ENCODE measurements at places on chromosomes 12 and 14.

- DNase-seq = peak; percentile 38
Observed at GRCh38 chr12:67816269-67816668, 167.7 kb downstream of the DYRK2 start.

- peak; percentile 82 for DNase-seq
Observed at GRCh38 chr12:104201238-104202001, 14.2 kb upstream of the TXNRD1 start.

DNA sequence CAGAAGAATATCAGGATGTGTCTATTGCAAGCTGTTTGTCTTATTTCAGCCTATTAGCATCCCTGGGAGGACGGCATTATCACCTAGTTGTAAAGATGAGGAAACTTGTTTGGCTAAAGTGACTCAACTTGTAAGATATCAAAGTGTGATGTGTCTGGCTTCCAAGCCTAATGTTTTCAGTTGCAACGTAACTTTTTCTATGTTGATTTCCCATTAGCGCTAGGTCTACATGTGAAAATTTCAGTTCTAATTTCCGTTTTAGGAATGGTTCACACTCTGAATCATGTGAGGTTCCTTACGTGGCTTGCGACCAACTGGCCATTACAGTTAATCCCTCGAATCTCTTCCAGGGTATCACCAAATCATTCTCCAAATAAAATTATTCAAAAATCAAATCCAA, 58.0 kb downstream of the LLPH start:
- no peak for DNase-seq

- peak; percentile 75 for DNase-seq
Observed at GRCh38 chr14:36271939-36272907, 48.2 kb downstream of the MBIP start.

GRCh38 chr14:36176524-36176923, at the start of gene PTCSC3:
Gene PTCSC3, minus strand, starts transcription at chr14:36176722.
- no peak for DNase-seq

DNA sequence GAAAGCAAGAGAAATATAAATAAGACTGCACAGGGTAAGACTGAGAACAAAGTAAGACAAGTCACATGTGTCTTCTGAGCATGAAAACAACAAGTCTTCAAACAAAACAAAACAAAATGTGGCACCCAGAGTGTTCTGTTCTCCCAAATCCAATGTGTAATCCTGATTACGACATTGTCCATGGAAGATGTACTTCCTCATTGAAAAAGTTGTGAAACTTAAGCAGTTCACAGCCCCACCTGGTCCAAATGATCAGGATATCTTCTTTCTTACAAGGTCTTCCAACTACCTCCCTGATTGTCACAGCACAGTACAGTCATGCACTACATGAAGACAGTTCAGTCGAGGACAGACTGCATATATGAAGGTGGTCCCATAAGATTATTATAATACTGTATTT, 23.3 kb upstream of the NEK9 start:
- DNase-seq = no peak

- DNase-seq = no peak
Observed at GRCh38 chr12:68118096-68118755, 41.3 kb downstream of the IFNG start.

- DNase-seq = peak; percentile 98
Observed at GRCh38 chr12:31324116-31324844, 1.7 kb downstream of the SINHCAF start.

- no peak for DNase-seq
Observed at GRCh38 chr12:93008044-93008778, 79.1 kb upstream of the EEA1 start.

- DNase-seq = no peak
Observed at GRCh38 chr12:57872362-57872761, 25.8 kb upstream of the CTDSP2 start.

- no peak for DNase-seq
Observed at GRCh38 chr14:60789656-60790055, 55.1 kb downstream of the MNAT1 start.

DNA sequence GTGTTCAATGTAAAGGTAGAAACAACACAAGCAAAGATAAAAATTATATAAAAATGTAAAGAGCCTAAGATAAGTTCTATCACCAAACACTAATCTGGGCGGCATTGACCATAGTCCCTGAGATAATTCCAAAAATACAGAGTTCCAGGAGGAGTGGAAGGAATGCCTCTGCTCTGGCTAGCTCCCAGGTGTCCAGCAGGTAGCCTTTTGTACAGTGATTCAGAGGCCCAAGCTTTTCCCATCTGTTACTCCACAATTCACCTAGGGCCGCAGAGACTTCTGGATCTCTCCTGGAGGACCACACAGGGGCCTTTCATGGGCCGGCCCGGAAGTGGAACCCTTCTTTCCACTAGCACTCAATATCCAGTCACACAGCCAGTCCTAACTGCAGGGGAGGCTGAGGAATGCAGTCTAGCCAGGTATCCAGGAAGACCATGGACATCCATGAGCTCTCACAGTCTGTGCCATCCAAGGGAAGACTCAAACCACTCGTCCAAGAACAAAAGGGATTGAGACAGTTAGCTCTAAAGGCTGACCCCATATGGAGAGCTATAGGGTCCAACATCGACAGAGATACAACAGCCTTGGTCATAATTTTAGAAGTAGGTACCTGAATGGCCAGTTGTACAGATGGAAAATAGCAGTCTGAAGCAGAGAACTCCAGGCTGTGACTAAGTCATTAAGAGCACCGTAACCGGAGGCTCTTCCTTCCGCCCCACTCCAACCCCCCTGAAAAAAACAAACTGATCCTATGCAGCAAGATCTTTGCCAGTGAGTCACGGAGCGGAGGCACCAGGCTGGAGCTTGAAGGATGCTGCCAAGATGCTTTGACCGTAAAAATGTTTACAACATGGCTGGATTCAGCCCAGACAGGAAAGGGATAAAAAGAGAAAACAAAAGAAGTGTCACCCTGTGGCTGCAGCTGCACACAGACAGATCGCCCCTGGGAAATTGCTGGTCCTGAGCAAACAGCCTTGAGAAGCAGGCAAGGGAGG, 204.8 kb downstream of the NUAK1 start:
- DNase-seq = peak; percentile 41

DNA sequence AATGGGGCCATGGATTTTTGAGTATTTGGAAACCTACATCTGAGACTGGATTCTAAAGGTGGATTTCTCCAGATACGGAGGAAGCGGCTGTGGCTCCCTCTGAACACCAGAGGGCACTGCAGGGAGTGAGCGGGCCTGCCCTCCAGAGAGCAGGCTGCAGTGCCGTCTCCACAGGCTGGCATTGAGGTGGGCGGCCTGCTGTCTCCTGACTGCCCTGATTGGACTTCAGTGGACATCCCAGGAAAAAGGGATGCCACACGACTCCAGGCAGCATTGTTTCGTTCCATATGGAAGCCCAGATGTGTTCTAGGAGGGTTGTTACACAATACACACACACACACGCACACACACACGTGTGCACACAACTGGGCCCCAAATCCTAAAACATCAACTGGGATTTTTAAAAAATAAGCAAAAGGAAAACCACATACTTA, 20.9 kb upstream of the ANO2 start:
- DNase-seq = peak; percentile 79

GRCh38 chr12:30996255-30996654, 69.7 kb downstream of the TSPAN11 start:
- DNase-seq = peak; percentile 87

DNA sequence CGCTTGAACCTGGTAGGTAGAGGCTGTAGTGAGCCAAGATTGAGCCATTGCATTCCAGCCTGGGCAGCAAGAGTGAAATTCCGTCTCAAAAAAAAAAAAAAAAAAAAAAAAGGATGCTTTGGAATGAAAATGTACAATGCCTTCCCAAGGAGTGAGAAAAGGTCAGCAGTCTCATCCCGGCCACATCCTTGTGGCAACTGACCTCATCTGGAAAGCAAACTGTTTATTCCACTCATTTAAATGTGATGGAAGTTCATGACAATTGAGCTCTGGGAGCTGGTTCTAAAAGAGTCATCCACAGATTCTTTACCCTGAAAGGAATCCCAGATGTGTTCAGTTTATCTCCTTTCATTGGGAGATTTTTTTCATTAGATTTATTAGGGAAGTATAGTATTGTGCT, 19.4 kb upstream of the LIMA1 start:
- DNase-seq = no peak
